ENCODE measurements at places on chromosomes 6 and 20. TPM values are rescaled to one million over a fixed set of nuclear protein-coding genes. Genes with fewer than 3 reads are reported as not detected.

DNA sequence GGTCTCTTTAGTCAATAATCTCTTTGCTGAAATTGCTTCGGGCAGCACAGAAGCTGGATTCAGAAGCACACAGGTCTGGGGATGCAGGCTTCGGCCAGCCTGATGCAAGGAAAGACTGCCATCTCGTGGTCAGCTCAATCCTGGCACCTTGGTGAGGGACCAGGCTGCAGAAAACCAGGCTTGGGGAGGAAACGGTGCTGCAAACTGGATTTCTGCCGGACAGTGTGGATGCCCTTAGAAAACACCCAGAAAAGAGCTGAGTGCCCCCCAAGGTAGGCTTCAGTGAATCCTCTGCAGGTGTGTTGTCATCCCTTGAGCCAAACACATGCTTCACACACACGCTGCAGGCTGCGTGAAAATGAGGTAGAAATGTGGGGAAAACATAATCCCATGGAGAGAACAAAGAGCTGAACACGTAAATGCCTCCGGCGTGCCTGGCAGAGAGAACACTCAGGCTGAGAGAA, 89.8 kb upstream of the PAX1 start:
- no peak for DNase-seq

DNA sequence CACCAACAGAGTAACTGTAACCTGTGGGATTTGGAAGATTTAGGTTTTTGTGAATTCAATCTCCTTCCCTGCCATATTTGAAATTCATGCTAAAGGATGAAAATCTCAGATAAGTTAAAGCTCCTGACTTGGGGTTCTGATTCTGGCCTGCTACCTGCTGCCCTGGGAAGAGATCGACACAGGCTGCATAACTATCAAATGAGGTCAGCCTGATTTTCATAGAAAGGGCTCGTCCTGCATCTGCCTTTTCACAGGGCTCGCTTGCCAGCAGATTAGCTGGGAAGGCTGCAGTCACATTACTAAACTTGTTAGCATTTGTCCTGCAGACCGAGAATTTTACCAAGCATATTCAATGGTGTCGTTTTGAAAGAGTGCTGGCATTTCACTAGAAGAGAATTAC, 14.6 kb downstream of the GCLC start:
- no peak for DNase-seq

The MYH7B gene
- total RNA-seq, result under 0.01 TPM

The SLC4A11 gene
- 4.9 TPM for total RNA-seq

The CDSN gene
- total RNA-seq, result 1.5 TPM

The HS3ST5 gene
- total RNA-seq, result not detected

The PPP1R3D gene
- total RNA-seq, result 11.8 TPM

Measured in vagina (tissue), 2 donors.